ENCODE measurements at places on chromosomes 4 and X.

DNA sequence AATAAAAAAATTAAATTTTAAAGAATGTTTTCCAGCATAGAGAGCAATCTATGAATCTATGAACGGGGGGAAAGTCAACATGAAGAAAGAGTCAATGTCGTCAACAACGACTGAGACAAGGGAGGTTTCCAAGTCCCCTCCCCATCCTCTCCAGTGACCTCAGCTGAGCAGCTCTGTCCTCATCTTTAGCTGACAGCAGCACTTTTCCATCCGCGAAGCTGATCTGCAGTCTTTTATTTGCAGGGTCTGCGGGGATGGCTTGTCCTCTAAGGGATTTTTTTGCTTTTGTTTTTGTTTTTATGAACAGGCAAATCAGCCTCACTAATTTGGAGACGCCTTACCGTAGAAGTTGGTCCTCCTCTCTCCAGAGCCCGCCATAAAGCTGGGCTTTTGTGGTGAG is 46.5 kb downstream of the PRKX start:
- DNase-seq = no peak

DNA sequence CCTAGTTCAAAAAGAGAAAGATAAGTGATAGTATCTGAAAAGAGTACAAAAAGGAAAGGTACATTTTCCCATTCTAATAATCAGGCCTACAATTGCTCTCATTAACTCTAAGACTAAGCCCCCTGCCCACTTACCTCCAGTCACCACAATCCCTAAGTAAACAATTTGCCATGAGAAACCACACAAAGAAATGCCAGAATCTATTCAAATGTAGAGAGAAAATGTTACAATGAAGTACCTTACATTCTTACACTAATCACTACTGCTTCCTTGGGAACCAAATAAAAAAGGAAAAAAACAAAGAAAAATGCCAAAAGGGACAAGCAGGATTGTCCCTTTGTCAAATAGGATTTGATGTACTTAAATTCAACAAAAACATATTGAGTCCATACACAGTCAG is 188.2 kb upstream of the NRK start:
- no peak for DNase-seq

DNA sequence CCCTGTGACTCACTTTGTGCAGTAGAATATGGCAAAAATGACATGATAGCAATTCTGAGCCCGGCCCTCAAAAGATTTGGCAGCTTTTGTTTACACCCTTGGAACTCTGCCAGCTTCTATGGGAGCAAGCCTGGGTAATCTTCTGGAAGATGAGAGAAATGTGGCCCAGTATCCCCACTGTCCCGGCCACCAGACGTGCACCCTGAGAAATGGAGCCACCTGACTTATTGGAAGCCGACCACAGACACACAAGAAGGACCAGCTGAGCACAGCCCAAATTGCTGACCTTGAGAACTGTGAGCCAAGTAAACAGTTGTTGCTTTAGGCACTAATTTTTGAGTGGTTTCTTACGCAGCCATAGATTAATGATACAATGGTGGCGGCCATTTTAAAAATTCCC is 197.0 kb downstream of the STIM2 start:
- no peak for DNase-seq

DNA sequence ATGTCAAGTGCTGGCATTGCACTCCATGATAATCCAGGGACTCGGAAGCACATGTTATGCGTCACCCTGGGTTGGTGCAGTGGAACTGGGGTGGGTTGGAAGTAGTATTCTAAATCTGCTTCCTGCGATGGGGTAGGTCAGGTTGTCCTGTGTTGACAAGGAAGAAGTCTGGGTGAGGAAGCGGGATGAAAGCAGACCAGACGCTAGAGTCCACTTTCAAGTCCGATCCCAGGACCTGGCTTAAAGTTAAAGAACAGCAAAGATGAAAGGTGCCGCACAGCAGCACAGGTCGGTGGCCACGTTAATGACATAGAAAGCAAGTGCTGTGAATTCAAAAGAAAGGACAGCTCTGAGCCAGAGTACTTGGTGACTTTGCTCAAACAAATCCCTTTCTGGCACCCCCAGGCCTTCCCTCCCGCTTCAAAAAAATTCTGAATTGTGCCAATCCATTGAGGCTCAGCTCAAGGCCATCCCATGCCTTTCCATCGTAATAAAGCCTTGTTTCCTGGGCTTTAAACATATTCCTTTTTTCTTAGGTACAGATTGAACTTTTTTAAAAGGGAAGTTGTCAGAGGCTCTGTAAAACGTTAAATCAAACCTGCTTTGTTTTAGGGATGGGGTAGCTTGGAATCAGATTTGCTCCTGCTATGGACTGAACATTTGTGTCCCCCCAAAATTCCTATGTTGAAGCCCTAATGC is 117.7 kb downstream of the PTTG2 start:
- no peak for DNase-seq

GRCh38 chr4:183674153-183674552 is 15.1 kb downstream of the TRAPPC11 start:
- DNase-seq = no peak

DNA sequence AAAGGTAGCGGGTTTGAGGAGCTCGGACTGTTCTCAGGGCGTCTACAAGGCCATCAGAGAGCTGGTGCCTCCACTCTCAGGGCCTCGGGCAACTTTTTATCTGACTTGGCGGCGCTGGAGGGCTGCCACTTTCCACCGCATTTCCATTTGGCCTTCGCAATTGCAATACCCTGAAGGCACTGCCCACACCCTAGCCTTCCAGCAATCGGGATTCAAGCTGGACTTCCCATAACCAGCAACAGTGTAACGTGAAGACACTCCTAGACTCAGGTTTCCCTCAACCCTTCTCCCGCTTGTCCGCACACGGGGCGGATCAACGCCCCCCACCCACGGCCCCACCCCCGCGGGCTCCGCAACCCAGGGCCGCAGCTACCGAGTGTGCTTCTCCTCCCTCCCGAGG is 50.2 kb upstream of the BCOR start:
- DNase-seq = no peak

- DNase-seq = no peak
Measured at GRCh38 chr4:169446824-169447223, 165.6 kb downstream of the NEK1 start.

DNA sequence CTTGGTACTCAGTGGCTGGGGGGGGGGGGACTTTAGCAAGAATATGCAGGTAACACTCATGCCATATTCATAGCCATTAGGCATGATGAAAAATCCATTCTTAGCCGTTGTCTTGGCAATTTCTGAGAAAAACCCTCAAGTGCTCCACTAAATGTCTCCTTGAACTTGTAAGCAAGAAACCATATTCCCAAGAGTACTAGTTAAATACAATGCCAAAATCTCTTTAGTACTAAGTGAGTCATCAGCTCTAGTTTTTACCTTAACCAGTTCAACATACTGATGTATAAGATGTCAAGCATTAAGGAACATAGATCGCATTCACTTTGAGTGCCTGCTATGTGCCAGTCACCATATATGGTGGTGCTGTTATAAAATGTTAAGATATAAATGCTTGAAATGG is 27.5 kb downstream of the UBE2D3 start:
- DNase-seq = no peak

GRCh38 chrX:23896981-23897380 is 10.8 kb downstream of the APOO start:
- no peak for DNase-seq

- no peak for DNase-seq
Measured at GRCh38 chrX:119775517-119776238, 15.8 kb downstream of the RPL39 start.

DNA sequence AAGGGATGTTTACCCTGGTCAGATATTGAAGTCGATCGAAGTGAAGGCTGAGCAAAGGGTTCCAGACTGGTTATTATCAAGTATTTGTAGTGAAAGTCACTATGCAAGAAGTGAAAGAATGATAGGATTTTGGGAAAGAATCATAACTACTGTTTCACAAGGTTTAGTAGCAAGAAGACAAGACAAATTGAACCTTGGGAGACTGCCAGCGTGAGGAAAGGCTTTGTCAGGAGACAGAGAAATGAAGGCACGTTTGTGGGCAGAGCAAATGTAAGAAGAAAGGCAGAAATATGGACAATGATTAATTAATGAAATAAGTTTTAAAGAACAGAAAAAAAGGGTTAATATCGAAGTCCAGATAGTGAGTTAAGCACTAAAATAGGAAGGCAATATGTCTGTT is 456.8 kb downstream of the TRIML1 start:
- no peak for DNase-seq

- DNase-seq = no peak
Measured at GRCh38 chr4:153010146-153010545, 74.0 kb downstream of the FHDC1 start.

DNA sequence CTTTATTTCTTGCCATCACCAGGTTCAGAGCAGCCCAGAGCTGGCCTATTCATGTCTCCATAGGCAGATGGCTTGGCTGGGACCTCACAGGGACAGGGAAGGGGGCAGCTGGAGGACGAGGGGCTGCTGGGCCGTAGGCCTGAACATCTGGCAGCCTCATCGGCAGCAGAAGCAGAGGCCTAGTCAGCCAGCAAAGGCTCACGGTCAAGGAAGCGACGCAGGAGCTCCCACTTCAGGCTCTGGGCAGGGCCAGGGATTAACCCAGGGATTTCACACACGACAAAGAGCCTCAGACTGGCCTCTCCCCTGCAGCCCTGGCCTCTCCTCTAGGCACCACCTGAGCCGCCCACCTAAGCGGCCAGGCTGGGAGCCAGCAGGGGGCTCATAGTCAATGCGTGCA is 46.0 kb upstream of the MAN2B2 start:
- DNase-seq = no peak

- no peak for DNase-seq
Measured at GRCh38 chrX:101397779-101398178, 7.0 kb downstream of the RPL36A start.

- no peak for DNase-seq
Measured at GRCh38 chr4:185518069-185518468, 17.2 kb downstream of the PDLIM3 start.

GRCh38 chr4:107699466-107700206 is 20.4 kb downstream of the PAPSS1 start:
- no peak for DNase-seq

DNA sequence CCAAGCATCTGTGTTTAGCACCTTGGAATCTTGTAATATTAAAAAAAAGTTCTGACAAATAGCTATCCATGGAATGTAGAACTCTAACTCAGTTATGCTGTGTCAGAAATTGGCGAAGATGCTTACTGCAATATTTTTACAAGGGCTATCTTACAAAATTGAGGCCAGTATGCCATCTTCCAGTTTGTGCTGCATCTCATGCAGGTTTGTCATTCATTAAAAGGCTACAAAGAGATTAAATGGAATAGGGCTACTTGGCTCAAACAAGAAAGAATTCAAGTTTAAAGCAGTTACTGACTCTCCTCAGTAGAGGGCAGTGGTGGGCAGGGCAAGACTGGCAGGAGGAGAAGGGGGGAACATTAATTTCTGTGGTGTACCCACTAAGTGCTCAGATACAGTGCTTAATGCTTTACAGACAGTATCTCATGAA is 66.5 kb downstream of the SHROOM4 start:
- no peak for DNase-seq

DNA sequence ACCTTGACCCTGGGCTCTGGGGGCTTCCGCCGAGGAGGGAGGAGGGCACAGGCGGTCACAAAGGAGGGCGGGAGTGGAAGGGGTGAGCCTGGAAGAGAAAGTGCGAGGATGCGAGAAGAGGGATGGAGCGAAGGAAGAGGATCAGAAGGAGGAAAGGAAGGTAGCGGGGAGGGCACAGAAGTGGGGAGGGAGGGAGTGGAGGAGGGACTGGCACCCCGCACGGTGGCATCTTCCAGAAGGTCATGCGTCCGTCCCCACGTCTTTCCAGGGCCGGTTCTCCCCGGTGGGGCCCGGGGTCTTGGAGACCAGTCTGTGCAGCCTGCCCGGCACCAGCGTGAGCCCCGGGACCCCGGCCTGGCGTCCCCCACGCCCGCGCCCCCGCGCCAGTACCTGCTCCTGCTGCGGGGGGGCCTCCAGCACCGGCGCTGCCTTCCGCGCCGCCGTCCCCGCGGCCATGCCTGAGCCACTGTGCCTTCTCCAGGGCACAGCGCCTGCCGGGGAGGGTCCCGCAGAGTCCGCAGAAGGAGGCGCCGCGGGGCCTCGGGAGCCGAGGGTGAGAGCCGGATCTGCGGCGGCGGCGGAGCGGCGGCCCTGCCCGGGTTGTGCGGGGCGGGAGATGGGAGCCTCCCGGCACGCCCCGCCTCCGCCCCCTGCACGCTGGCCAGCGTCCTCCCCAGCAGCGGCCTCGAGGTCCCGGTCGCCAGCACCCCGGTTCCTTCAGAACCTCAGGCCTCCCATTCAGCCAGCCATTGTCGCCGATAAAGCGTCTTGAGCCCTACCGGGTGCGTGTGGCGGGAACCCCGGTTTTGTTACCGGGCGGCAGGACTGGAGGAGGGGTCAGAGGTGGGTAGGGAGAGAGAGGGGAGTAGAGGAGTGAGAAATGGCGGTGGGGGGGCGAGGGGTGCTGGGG is at the start of gene RNF175:
TSS of gene RNF175 (minus strand) at position 618 of the 910 bp plus-strand sequence. CDS start at position 456, 162 bp downstream.
- DNase-seq = no peak

GRCh38 chr4:105327222-105327621 is 146.6 kb downstream of the PPA2 start:
- no peak for DNase-seq

DNA sequence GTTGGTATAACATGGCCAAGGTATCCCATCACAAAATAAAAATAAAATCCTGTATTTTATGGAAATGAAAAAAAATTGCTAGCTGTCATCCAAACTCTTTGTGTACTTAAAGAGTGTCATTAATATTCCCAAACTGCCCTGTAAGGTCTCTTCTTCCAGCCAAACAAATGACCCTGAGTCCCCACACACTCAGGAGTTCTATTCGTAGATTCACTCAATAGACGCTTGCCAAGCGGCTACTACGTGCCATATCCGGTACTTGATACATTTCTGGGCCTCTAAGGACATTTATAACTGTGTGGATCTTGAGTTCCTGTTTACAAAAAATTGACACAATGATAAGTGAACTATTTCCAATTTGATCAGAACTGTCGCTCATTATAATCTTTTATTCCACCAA is 245.1 kb downstream of the SCFD2 start:
- no peak for DNase-seq

DNA sequence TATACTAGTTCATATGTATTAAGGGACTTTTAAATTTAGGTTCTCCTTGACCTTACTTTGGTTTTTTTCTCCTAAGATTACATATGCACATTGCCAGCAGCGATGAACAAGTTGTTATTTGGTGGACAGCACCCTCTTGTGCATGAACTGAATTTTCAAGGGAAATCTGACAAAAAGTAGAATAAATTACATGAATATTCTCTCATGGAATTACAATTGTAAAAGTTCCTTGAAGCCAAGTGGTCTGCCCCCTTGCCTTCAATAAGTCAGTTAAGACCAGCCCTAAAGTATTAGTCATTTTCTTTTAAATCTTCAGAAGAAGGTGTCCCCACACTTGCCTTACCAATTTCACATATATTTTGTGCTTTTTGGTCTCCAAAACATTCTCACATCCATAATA is 30.7 kb upstream of the SMARCA5 start:
- no peak for DNase-seq

DNA sequence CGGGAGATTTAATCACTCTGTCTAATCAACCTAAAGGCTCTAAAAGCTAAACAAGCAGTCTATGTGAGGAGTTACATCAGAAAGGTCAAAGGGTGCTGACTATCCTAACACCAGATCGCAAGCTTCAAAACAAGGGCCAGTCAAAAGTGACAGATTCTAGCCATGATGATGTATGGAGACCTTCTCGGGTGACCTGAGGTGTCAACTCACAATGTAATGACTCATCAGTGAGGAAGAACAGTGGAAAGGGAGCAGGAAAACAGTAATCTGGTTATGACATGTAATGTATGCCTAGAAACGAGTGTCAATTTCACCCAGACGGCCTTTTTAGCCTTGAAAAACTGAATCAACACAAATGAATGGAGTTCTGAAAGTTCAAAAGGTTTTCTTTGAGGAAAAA is 375.3 kb downstream of the IDS start:
- DNase-seq = no peak

All from stimulated activated CD4-positive, alpha-beta T cell treated with anti-CD3 and anti-CD28 coated beads, Interleukin-15, amount 100 ng/mL, for 1 hour (primary cell).